Activated naive CD4-positive, alpha-beta T cell treated with anti-CD3 and anti-CD28 coated beads, Interleukin-2, amount 10 ng/mL, durations not matched to agents 7 days and 5 days (primary cell): ENCODE measurements at places on chromosomes 5 and 9.

- no peak for DNase-seq
These were observed 32.1 kb downstream of the RAI14 start for GRCh38 chr5:34688015-34688810.

GRCh38 chr5:95087816-95088317, 197.0 kb downstream of the MCTP1 start:
- no peak for DNase-seq

DNA sequence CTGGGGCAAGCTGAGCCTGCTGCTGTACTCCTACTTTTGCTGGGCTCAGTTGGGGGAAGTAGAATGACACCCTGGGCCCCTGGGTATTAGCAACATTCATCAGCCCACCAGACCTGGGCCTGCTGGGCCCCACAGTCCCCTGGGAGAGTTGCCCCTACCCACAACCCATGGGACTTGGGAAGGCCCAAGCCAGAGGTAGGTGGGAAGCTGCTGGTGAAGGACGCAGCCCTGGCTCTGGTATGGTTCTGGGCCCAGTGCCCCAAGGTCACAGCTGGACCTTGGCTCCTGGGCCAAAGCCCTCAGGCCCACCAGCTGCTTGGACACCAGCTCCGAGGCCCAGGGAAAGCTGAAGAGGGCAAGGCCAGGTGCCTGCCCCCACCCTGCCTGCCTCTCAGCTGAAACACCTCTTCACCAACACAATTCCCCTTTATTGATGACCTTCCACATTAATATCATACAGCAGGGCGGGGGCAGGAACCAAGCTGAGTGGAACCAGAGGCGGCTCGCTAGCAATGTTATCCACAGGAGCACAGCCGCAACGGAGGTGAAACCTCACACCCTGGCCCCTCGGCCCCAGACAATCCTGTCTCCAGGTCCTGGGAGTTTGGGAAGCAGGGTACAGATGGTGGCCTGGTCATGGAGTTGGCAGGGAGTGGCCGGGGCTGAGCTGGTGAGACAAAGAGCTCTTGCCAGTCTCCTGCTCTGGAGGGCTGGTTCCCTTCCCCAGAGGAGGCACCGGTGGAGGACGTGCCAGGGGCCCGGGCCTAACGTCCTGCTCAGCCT, 13.7 kb downstream of the DOLPP1 start:
- DNase-seq: no peak

- no peak for DNase-seq
These were observed 132.1 kb downstream of the NR3C1 start for GRCh38 chr5:143271431-143271830.

GRCh38 chr9:134943836-134944235, 26.1 kb upstream of the FCN1 start:
- DNase-seq: no peak

- no peak for DNase-seq
These were observed 88.2 kb downstream of the RGS7BP start for GRCh38 chr5:64594025-64594424.

DNA sequence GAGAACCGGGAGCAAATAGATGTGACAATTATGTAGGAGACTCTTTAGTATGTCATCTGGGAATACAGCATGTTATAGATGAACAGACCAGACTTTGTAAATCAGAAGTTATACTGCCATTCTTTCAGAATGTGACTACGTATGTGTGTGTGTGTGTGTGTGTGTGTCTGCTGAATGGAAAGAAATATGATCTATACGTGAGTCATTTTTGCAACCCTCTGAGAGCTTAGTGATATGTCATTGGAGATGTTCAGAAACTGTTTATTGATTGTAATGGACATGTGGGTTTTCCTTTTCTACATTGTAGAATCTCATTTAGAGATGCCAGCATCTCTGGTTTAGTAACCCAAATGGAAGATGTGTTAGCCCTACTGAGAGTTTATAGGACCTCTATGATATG, 731.5 kb downstream of the TLE1 start:
- no peak for DNase-seq

- no peak for DNase-seq
These were observed 35.5 kb upstream of the ELL2 start for GRCh38 chr5:95996904-95997723.

DNA sequence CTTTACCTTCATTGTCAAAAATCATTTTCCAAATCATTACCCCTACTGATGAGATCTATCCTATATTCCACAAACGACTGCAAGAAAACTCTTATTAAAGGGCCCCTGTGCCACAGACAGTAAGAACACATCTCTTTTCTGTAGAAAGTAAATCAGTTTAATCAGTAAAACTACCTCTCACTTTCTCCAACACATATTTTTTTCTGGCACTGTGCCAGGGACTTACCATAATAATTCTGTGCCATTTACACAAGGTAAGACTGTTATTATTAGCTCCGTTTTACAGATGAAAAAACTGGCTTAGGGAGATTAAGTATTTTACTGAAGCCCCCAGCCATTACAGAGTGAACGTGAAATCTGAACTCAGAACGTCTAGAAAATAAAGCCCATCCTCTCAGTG, 587.0 kb upstream of the COX7C start:
- DNase-seq: no peak

DNA sequence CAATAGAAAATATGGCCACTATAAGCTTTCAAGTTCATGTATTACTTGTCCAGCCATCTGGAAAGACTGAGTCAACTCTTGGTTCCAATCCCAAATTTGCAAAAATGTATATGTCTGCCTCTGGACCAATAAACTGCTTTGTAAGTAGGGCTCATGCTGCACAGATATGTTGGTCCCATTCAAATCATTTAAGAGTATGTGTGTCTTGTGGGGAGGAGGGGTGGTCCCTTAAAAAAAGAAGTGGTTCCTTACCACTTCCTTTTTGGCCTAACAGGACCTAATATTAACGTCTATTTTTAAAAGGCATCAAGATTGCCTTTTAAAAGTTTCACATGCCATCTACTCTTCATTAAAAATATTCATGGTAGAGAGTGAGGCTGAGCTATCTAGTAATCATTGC, 214.9 kb downstream of the KCTD16 start:
- no peak for DNase-seq

GRCh38 chr9:16637911-16638310, 232.6 kb downstream of the BNC2 start:
- no peak for DNase-seq

DNA sequence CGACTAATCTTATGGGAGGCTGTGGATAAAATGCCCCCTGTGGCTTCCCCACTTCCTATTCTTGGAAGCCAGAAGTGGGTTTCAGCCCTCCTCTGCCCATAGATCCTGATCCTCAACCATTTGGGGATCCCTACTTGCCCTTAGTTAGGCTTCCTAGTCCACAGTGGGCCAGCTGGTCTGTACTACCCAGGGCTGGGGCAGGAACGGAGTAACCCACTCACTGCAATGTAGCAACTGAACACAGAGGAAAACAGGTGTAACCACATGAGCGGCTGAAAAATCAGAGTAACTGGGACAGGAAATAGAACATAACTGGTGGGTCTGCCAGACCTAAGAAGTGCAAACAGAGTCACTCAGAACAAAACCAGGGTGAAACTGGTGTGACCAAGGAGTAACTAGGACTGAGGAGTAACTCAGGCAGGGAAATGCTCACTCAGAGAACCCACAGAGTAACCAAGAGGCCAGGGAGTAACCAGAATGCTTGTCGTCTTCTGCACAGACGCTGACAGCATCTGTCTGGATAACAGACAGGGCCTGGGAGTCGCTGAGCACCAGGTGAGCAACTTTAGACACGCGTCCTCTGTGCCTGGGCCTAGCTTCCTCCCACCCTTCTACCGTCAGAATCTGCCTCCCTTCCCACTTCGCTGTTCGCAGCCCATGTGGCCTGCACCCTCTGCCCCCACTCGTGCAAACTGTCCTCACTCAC, 1.0 kb downstream of the AQP3 start:
- peak; percentile 72 for DNase-seq

GRCh38 chr9:117535434-117535833, 120.6 kb upstream of the ASTN2 start:
- no peak for DNase-seq

- no peak for DNase-seq
These were observed 307.8 kb upstream of the PAPPA start for GRCh38 chr9:115845648-115846312.

- no peak for DNase-seq
These were observed 32.9 kb downstream of the PALM2AKAP2 start for GRCh38 chr9:109812818-109813281.

GRCh38 chr9:77916410-77916819, 115.2 kb downstream of the GNAQ start:
- no peak for DNase-seq
